AG08395 (cell line): ENCODE measurements at places on chromosomes 4 and X.
A peak's percentile ranks its signal among the peaks of the same experiment; 100 is the strongest.

DNA sequence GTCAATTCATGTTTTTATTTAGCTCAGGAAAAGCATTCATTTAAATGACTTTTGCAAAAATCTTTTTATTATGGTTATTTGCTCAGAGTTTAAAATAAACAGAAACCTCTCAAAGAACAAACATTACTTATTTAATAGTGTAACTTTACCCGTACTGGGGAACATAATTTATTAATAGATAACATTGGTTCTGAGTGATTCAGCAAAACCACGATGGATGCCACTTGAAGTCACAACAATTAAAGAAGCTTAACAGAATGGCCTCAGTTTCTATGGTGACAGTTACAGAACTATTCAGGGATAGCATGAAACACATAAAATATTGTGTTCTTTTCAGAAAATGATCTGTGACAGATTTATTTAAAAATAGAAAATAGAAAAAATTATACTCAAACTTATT lies 368.7 kb downstream of the CCSER1 start:
- DNase-seq, result no peak

- no peak for DNase-seq
Measured at GRCh38 chrX:52138830-52139544, 45.7 kb upstream of the MAGED4 start.

GRCh38 chrX:44433556-44433955 lies 90.1 kb upstream of the EFHC2 start:
- no peak for DNase-seq

DNA sequence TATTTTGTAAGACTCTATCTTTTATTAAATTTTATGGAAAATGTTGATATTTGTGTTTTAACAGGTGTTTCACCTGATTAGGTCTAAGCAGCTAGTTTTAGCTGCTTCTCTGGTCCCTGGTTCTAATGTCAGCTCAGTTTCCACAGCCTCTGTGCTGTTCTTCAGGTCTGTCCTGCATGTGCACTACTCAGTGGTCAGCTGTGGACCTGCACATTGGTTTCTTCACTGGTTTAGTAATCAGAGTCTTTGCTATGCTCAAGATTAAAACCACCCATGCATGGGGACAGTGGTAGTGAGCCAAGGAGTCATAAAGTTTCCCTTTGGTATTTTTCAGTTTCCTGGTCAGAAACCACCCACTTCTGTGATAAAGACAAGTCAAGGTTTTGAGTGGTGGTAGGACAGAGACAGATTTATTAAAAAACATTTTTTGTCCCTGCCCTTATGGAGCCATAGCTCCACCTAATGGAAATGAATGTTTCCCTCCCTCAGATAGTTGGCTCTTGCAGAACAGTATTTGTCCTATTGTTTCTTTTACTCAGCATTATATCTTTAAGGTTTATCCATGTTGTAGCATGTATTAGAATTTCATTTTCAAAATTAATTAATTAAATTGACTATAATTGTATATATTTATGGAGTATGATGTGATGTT lies 36.8 kb upstream of the VBP1 start:
- DNase-seq, result no peak

DNA sequence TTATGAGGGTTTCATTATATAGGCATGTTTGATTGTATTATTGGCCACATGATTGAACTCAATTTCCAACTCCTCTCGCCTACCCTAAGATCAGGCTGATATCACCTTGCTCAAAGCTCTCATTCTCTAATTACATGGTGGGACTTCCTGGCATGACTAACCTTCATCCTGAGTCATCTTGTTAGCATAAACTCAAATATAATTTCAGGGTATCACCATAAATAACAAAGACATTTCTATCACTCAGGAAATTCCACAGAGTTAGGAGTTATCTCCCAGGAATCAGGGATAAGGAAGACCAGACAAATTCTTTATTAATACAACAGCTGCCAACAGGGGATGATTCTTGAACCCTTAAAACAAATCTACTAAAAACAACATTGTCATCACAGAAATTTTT lies 90.7 kb downstream of the NDST3 start:
- DNase-seq, result no peak

- DNase-seq, result no peak
Measured at GRCh38 chr4:186727169-186727976, 3.7 kb upstream of the FAT1 start.

- peak; percentile 79 for DNase-seq
Measured at GRCh38 chr4:25938787-25939186, 24.8 kb downstream of the SMIM20 start.
